ENCODE measurements at places on chromosomes 5 and 9.
A peak's percentile ranks its signal among the peaks of the same experiment; 100 is the strongest.

GRCh38 chr9:113056191-113057106, at the start of gene ZFP37:
TSS of gene ZFP37 (minus strand) at chr9:113056724. CDS start at chr9:113056688, 36 bp downstream.
- peak; percentile 81 for DNase-seq

DNA sequence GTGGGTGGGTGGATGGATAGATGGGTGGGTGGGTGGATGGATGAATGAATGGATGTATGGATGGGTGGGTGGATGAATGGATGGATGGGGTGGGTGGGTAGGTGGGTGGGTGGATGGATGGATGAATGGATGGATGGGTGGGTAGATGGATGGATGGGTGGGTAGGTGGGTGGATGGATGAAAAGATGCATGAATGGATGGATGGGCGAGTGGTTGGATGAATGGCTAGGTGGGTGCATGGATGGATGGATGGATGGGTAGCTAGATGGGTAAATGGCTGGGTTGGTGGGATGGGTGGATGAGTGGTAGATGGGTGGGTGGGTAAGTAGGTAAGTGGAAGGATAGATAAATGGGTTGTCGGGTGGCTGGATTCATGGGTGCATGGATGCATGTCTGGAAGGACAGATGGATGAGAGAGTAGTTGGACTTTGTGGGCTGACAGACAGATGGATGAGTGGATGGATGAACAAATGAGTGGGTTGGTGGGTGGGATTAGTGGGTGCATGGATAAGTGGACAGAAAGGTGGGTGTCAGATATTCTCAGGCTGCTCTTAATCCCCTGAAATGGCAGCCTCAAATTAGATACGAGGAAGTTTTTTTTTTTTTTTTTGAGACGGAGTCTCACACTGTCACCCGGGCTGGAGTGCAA, 100.8 kb upstream of the SARDH start:
- DNase-seq, result no peak

DNA sequence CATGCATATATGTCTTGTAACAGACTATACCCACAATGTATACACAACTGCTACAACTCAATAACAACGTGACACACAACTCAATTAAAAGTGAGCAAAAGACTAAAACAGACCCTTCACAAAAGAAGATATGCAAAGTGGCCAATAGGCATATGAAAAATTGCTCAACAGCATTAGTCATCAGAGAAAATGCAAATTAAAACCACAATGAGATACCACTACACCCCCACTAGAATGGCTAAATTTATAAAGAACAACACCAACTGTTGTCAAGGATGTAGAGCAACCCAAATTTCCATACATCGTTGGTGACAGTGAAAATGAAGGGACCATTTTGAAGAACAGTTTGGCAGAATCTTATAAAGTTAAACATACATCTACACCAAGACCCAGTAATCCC, 38.9 kb downstream of the GABRB2 start:
- no peak for DNase-seq

- no peak for DNase-seq
Measured at GRCh38 chr9:29322240-29322639, 1749.0 kb upstream of the C9orf72 start.

GRCh38 chr5:96227957-96228356, 205.1 kb downstream of the PCSK1 start:
- DNase-seq, result no peak

- no peak for DNase-seq
Measured at GRCh38 chr9:71744754-71745521, 23.4 kb downstream of the CEMIP2 start.

DNA sequence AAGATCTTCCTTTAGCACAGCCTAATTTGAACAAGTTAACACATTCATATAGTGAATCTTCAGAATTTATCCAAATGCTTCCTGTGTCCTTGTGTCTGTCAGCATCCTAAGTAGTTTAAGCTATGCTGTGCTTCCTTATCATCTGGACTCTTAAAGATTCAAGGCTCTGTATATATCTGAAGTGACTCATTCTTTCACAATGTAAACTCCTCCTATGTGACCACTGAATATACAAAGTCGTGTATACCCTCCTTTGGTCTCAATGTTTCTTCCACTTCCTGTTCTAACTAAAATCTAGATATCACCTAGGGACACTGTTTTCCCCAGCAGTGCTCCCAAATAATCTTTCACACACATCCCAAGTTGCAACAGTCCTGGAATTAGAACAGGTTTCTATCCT, 935.7 kb upstream of the NUDT12 start:
- no peak for DNase-seq

DNA sequence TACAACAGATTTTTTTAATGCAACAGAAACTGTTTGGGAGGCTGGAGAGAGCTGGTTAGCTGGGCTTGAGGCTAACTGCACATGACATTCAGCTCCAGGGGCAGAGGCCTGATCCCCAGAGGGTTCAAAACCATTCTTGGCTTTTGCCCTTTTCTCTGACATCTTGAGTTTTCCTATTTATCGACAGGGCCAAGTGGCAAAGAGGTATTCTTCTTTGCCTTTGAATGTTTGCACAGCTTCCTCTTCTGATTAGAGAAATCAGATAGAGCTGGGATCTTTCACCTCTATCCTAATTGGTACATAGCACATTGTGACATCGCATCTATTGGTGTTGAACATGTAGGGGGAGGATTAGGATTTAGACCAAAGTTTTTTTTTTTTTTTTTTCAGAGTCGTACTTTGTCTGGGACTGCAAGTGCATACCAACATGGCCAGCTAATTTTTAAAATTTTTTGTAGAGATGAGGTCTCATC, 143.7 kb downstream of the ACTBL2 start:
- no peak for DNase-seq

DNA sequence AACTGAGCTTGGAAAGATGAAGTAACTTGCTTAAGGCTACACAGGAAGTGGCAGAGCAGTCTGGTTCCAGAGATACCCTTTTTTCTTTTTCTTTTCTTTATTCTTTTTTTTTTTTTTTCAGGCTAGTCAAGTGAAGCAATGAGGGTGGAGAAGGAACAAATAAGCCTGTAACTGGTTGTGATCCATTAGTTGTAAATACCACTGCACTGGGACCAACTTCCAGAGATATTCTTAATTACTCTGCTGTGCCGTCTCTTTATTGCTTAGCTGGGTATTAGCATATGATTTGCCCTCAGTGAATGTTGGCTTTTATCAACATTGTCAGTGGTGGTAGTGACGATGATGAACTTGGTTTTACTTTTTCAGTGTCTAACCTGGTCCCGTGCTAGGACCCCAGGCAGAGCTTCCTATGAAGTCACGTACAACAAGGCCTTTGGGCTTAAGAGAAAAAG, 26.7 kb downstream of the LNPEP start:
- no peak for DNase-seq
